Ammon's horn (tissue), 1 donor: ENCODE measurements at places on chromosomes 7 and 10.
A peak's percentile ranks its signal among the peaks of the same experiment; 100 is the strongest.

GRCh38 chr7:116981939-116982338 is 28.6 kb downstream of the ST7 start:
- no peak for DNase-seq

DNA sequence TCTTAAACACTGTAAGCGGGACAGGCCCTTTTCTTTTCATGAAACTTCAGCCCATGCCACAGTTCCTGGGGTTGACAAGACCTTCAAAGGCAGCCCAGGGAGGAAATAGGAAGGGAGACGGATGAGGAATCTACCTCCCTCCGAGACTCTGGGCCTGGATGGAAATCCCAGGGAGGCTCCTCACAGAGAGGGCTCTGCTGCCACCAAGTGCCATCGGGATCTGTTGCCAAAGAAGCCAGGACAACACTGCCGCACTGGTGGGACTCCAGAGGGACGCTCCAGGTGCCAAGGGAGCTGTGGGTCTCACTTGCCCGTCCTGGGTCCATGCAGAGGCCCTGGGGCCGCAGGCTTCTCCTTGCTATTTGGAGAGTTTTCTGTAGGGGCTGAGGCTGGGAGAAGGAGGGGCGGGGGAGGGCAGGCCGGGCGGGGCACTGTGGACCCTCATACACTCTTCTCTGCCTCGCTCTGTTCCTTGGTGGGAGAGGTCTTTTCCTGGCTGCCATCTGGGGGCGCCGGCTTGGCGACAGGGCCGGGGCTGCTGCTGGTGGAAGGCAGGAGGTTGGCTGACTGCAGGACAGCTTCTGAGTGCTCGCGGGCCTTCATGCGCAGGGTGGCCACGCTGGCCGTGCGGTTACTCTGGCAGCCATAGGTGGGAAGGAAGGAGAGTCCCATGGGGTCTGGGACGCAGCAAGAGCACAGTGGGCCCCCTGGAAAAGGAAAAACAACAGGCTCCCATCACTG is 30.0 kb downstream of the DRGX start:
- no peak for DNase-seq

DNA sequence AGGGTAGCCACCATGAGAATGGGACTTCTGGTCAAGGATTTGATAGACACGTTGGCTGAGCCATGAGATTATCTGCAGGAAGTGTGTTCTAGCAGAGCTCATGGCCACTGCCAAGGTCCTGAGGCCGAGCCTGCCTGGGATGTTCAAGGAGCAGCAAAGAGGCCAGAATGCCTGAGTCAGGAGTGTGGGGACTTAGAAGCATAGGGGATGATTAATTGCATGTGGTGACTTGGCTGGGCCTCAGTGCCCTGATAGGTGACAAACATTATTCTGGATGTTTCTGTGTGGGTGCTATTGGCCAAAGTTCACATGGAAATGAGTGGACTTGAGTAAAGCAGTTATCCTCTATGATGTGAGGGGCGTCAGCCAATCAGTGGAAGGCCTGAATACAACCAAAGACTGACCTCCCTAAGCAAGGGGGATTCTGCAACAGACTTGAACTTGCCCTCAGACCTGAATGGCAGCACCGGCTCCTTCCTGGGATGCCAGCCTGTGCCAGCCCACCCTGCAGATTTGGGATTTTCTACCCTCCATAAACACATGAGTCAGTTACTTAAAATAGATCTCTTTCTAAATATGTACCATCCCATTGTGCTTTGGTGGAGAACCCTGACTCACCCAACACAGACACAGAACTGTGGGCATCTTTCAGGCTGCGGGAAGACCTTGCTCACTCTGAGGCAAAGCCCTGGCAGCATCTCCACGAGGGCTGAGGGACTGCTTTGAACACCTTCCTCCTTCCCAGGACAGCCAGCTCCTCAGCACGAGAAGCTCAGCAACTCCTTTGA is 363.9 kb upstream of the MGMT start:
- DNase-seq, result no peak

- DNase-seq, result peak; percentile 30
Observed at GRCh38 chr10:97074256-97075145, 111.3 kb downstream of the SLIT1 start.

- peak; percentile 25 for DNase-seq
Observed at GRCh38 chr10:113454341-113455061, 98.4 kb upstream of the HABP2 start.

DNA sequence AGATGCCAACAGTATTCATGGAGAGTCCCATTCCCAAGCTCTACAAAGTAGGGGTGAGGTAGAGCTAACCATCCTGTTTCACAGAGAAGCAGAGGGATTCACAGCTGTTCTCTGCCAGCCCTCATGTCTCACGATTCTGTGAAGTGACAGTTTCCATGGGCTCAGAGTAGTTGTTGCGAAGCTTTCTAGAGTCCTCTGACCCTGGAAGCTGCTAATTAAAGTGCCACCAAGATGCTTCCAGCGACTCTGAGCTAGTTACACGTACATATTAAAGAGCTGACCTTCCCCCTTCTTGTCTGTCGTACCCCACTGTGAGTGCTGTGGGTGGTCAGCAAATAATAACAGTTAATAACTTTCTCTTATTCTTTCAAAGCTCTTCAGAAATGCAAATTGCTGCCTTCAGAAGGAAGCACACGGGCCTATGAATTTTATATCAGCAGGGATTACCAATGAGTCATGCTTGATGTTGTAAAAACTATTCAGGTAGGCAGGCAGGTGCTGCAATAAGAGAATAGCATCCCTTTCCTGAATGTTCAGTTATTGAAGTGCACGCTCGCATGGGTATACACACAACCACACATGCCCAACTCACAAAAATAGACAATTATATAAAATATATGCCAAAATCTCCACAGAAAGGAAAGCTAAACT is 34.1 kb downstream of the DNAJB9 start:
- DNase-seq, result no peak

GRCh38 chr7:64951250-64951848 is 39.5 kb downstream of the ZNF117 start:
- peak; percentile 70 for DNase-seq

DNA sequence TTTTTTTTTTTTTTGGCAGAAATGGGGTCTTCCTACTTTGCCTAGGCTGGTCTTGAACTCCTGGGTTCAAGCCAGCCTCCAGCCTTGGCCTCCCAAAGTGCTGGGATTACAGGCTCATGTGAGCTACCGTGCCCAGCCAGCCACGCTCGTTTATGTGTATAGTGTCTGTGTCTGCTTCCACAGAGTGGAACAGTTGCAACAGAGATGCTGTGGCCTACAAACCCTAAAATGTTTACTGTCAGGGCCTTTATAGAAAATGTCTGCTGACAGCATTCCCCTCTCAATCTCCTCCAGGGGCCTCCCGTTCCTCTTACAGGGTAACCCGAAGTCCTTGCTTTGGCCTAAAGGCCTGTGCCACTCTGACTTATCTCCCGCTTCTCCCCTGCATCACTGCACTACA is 87.6 kb upstream of the LEP start:
- DNase-seq, result no peak
